ENCODE measurements at places on chromosomes 12 and 14.

- no peak overlapping the region for H3K27ac ChIP-seq
- H3K4me1 ChIP-seq, result peaks cover 9% of the 10 kb centered on the region
Observed at GRCh38 chr14:96909841-96910364, 112.7 kb downstream of the VRK1 start.

DNA sequence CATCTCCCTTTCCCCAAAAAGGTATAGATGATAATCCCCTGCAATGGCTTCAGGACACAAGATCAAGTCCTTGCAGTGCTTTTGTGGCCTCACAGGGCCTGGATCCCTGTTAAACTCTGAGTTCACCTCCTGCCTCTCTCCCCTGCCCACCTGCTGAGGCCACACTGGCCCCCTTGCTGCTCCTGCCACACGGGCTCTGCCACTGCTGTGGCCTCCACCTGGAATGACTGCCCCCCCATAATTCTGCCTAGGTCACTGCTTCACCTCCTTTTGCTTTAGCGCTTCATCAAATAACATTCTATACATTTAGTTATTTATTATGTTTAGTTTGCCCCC is 653 bp upstream of the IFI27 start:
- H3K27me3 ChIP-seq, result peaks cover 9% of the 10 kb centered on the region
- H3K4me1 ChIP-seq, result no peaks in the 10 kb centered on the region
- no peak overlapping the region for H3K27ac ChIP-seq

GRCh38 chr12:132450418-132451171 is 39.4 kb upstream of the FBRSL1 start:
- DNase-seq, result no peak
- H3K4me1 ChIP-seq, result peaks cover 22% of the 10 kb centered on the region
- H3K27ac ChIP-seq, result no peak overlapping the region
- no peaks in the 10 kb centered on the region for H3K36me3 ChIP-seq

- H3K27ac ChIP-seq, result no peak overlapping the region
- H3K4me3 ChIP-seq, result no peak overlapping the region
- H3K4me1 ChIP-seq, result no peaks in the 10 kb centered on the region
- peaks cover 40% of the 10 kb centered on the region for H3K27me3 ChIP-seq
- no peaks in the 10 kb centered on the region for H3K36me3 ChIP-seq
Observed at GRCh38 chr14:78156196-78156595, 14.0 kb upstream of the NRXN3 start.

GRCh38 chr12:48001505-48002413 is 2.5 kb downstream of the COL2A1 start:
- H3K27me3 ChIP-seq, result peaks cover 79% of the 10 kb centered on the region
- no peak for DNase-seq
- no peaks in the 10 kb centered on the region for H3K36me3 ChIP-seq

DNA sequence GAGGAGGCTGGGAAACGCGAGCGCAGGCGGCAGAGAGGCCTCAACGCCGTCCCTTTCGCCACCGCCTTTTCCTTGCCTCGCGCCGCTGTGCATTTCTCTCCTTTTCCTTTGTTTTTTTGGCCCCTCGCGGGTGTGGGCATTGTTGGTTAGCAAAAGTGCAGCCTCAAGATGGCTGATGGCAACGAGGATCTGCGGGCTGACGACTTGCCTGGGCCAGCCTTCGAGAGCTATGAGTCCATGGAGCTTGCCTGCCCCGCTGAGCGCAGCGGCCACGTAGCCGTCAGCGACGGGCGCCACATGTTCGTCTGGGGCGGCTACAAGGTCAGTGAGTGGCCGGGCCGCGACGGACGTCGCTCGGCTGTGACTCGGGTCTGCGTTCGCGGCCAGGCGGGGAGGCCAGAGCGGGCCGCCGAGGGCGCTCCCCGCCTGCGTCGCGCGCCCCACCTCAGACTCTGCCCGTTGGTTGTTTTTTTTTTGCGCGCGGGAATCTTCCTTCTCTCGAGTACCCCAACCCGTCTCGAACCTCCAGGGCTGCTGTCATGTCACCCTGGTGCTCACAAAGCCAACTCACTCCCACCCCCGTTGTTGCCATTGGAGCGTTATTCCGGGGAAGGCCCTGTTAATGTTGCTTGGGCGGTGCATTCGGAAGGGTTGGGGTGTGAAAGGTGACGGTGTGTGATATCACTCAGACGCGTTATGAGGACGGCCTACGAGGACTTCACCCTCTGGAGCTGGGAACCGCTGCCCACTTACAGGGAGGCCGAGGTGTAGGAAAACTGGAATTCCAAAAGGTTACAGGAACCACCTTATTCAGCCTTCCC is 558 bp downstream of the KLHDC2 start:
- H3K36me3 ChIP-seq, result no peaks in the 10 kb centered on the region
- H3K4me1 ChIP-seq, result peaks cover 10% of the 10 kb centered on the region
- peak overlapping the region; percentile 96 for H3K4me3 ChIP-seq
- no peaks in the 10 kb centered on the region for H3K27me3 ChIP-seq
- peak overlapping the region; percentile 99 for H3K27ac ChIP-seq

DNA sequence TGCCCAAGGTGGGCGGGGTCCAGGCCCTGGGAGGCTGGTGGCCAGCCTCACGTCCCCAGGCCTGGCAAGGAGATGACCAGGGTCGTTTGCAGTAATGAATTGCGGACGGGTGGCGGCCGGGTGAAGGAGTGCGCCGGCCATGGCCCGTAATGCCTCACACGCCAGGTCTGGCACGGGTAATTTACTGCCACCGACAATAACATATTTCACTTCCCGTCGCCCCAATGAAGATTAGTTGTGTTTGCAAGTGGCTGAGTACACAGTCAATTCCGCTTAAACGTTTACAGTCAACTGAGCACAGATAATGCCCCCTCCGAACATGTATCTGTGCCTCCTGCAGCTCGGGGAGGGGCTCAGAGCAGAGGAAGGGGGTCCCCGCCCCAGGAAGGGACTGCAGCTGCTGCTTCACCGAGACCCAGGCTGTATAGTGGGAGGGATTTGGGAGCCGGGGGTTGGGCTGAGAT is 48.3 kb downstream of the MVK start:
- H3K4me3 ChIP-seq, result peak overlapping the region; percentile 28
- DNase-seq, result no peak
- H3K4me1 ChIP-seq, result peaks cover 7% of the 10 kb centered on the region
- H3K27ac ChIP-seq, result no peak overlapping the region
- no peaks in the 10 kb centered on the region for H3K36me3 ChIP-seq
- H3K27me3 ChIP-seq, result peaks cover 8% of the 10 kb centered on the region

- H3K27me3 ChIP-seq, result peaks cover 24% of the 10 kb centered on the region
- H3K4me1 ChIP-seq, result no peaks in the 10 kb centered on the region
- no peak overlapping the region for H3K27ac ChIP-seq
- no peaks in the 10 kb centered on the region for H3K36me3 ChIP-seq
Observed at GRCh38 chr14:99812892-99813291, 19.7 kb downstream of the EML1 start.

DNA sequence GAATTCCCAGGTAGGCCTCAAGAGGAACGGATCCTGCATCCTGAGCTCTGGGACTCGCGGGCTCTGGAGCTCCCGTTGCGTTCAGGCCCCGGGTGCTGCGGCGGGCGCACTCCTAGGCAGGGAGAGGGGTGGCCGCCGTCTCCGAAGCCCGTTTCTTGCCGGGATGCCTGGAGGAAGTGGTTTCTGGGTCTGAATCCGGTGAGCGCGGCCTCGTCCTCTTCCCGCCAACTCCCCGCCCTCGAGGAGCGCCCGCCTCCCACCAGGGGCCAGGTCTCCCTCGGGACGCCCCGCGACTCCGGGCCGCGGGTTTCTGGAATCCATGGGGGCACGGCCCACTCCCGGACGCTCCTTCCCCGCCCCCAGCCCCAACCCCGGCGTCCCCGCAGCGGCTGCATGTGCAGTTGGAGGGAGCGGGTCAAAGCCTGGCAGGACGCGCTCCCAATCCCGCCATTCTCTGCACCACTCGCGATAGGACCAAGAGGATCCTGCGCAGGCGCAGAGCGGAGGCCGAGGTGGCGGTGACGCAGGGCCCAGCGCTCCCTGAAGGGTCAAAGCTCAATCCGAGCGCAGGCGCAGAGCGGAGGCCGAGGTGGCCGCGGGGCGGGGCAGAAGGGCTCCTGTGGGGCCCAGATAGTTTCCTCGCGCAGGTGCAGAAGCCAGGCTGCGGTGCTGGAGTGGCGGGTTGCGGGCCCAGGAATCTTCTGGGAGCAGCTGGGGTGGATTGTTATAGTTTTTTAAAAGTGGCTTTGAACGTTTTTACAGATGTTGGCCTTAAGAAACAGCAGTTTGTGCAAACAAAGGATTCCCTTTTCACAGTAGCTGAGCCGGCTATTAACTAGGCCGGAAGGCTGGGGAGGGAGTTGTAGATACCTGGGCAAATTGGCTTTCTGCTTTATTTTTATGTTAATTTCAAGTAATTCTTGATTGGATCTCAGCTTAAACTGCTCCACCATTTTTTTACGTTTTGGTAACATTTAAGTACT is 796.4 kb downstream of the AACS start:
- H3K4me3 ChIP-seq, result no peak overlapping the region
- no peaks in the 10 kb centered on the region for H3K4me1 ChIP-seq
- H3K27ac ChIP-seq, result no peak overlapping the region
- peaks cover 4% of the 10 kb centered on the region for H3K36me3 ChIP-seq

DNA sequence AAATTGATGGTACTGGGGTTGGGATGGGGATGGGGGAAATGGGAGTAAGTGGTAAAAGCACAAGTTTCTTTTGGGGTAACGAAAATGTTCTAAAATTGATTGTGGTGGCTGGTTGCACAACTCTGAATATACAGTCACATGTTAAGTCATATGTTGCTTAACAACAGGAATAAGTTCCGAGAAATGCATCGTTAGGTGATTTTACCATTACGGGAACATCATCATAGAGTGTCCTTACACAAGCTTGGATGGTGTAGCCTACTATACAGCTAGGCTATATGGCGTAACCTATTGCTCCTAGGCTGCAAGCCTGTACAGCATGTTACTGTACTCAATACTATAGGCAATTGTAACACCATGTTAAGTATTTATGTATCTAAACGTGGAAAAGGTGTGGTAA is 31.0 kb downstream of the ITGA7 start:
- H3K27ac ChIP-seq, result no peak overlapping the region
- H3K36me3 ChIP-seq, result no peaks in the 10 kb centered on the region
- DNase-seq, result no peak
- no peak overlapping the region for H3K4me3 ChIP-seq
- peaks cover 9% of the 10 kb centered on the region for H3K4me1 ChIP-seq

GRCh38 chr12:203462-204260 is 10.3 kb downstream of the SLC6A12 start:
- H3K36me3 ChIP-seq, result no peaks in the 10 kb centered on the region
- peaks cover 35% of the 10 kb centered on the region for H3K27me3 ChIP-seq
- no peak overlapping the region for H3K27ac ChIP-seq
- H3K4me3 ChIP-seq, result peak overlapping the region; percentile 36

DNA sequence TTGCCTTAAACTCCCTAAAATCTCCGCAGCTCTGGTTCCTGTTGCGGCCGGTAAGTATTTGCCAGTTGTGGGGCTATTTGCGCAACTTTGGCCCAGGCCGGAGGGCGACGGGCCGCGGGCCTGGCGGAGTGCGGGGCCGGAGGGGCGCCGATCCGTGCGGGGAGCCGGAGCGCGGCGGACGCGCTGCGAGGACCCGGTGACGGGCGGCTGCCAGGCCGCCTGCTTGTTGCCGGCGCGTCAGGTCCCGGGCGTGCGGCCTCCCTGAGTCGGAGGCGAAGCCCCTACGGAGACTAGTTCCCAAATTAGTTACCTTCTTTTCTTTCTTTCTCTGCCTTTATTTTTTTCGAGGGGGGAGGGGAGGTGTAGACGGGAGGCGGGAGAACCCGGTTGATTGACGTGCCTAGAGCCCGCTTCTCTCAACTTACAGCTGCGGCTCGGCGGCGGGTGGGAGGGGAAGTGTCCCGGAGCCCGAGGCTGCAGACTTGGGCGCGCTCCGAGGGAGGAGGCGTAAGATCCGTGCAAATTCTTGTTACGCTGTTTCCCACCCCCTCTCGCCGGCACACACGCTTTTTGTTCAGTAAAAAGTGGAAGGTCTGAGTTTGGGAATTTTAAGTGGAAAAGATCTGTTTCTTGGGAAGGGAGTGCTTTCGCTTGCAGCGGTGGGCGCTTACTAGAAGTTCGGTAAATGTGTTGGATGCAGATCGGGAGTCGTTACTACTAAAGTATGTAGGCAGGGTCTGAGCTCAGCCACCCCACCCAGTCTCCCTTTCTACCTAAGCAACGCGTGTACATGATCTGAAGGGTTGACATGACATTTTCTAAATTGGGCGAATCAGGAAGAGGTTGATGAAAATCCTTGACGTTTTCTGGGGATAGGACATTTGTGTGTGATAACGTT is 576 bp downstream of the ZBTB1 start:
- peak overlapping the region; percentile 99 for H3K27ac ChIP-seq
- no peaks in the 10 kb centered on the region for H3K36me3 ChIP-seq
- H3K27me3 ChIP-seq, result no peaks in the 10 kb centered on the region
- peak overlapping the region; percentile 95 for H3K4me3 ChIP-seq

- DNase-seq, result no peak
- H3K27ac ChIP-seq, result no peak overlapping the region
- H3K27me3 ChIP-seq, result peaks cover 11% of the 10 kb centered on the region
- no peaks in the 10 kb centered on the region for H3K4me1 ChIP-seq
- no peak overlapping the region for H3K4me3 ChIP-seq
Observed at GRCh38 chr12:128715485-128715884, 108.3 kb downstream of the SLC15A4 start.

GRCh38 chr14:60665177-60665550 is 15.9 kb upstream of the SIX1 start:
- DNase-seq, result no peak
- peaks cover 19% of the 10 kb centered on the region for H3K27me3 ChIP-seq
- no peaks in the 10 kb centered on the region for H3K4me1 ChIP-seq
- H3K4me3 ChIP-seq, result no peak overlapping the region
- no peaks in the 10 kb centered on the region for H3K36me3 ChIP-seq
- H3K27ac ChIP-seq, result no peak overlapping the region

- H3K27ac ChIP-seq, result no peak overlapping the region
- DNase-seq, result no peak
- H3K4me3 ChIP-seq, result no peak overlapping the region
- H3K27me3 ChIP-seq, result no peaks in the 10 kb centered on the region
- no peaks in the 10 kb centered on the region for H3K36me3 ChIP-seq
Observed at GRCh38 chr12:56198836-56199235, 9.6 kb upstream of the SMARCC2 start.
